Activated T-cell treated with anti-CD3 and anti-CD28 coated beads for 1 hour (primary cell): ENCODE measurements at places on chromosomes 7 and 10.

DNA sequence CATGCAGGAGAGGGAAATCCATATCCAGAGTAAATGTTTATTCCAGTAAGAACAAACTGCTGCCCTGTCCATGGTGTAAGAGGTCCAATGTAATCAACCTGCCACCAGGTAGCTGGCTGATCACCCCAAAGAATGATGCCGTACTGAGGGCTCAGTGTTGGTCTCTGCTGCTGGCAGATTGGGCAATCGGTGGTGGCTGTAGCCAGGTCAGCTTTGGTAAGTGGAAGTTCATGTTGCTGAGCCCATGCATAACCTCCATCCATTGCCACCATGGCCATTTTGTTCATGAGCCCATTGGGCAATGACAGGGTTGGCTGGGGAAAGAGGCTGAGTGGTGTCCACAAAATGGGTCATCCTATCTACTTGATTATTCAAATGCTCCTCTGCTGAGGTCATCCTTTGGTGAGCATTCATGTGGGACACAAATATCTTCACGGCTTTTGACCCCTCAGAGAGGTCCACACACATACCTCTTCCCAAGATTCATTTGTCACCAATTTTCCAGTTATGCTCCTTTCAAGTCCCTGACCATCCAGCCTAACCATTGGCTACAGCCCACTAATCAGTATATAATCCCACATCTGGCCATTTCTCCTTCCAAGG lies 23.3 kb upstream of the PAPSS2 start:
- DNase-seq = no peak

GRCh38 chr10:70851597-70852475 lies 36.1 kb downstream of the SGPL1 start:
- no peak for DNase-seq

- no peak for DNase-seq
These were observed 70.0 kb upstream of the CC2D2B start for GRCh38 chr10:95837783-95838182.

DNA sequence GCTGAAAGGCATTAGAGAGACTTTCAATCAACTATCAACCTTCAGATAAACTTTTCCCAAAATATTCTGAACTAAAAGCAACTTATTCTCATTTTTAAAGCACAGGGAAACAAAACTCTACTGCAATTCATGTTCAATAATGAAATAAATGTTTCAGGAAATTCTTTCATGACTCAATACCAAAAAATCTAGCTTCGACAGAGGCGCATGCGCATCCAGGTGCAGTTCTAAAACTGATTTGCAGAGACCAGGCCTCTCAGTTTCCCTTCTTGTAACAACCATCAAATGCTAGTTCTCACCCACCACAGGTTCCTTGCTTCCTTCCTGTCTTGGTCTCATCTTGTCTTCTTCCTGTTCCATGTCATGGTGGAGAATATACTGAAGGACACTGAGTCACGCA lies 55.3 kb upstream of the NRBF2 start:
- DNase-seq = no peak

- DNase-seq = no peak
These were observed 319.8 kb downstream of the FRMD4A start for GRCh38 chr10:14010769-14011574.

DNA sequence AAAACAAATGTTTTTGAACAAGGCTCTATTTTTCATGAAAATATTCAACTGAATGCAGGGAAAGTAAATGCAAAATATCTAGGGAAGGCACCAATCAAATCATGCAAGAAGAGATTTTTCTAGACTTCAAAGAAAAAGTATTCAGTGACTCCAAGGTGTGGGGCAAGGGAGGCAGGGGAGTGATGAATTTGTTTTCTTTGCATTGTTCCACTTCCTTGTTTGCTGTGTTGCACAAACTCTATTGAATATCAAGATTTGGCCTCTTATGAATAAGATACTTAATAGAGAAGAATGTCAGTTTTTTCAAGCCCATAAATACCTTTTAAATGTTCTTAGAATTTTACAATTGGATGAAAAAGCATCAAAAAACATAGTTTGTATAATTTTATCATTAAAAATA lies 26.4 kb downstream of the STEAP1 start:
- DNase-seq = no peak

GRCh38 chr7:106646256-106646655 lies 14.7 kb downstream of the CCDC71L start:
- DNase-seq = no peak

- no peak for DNase-seq
These were observed 28.1 kb upstream of the LRRC4 start for GRCh38 chr7:128059143-128059988.
